ENCODE measurements at places on chromosomes 16 and 17.
A peak's percentile ranks its signal among the peaks of the same experiment; 100 is the strongest.

DNA sequence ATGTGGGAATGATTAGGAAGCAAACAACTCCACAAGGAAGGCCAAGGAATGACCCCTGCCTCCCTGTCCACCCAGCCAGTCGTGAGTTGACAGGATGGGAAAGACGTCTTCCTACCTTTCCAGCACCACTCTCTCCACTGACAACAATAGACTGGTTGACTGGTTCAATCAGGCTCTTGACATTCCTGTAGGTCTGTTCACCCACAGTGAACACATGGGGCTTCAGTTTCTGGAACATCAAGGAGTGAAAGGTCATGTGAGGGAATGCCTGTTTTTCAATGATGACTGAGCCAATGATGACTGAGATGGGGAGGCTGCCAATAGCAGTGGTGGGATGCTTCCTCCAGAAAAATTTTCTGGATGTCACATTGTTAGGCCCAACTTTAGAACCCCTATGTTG lies 9.6 kb downstream of the MYO19 start:
- DNase-seq: no peak

GRCh38 chr16:9518051-9518450 lies 426.6 kb downstream of the HAPSTR1 start:
- no peak for DNase-seq

DNA sequence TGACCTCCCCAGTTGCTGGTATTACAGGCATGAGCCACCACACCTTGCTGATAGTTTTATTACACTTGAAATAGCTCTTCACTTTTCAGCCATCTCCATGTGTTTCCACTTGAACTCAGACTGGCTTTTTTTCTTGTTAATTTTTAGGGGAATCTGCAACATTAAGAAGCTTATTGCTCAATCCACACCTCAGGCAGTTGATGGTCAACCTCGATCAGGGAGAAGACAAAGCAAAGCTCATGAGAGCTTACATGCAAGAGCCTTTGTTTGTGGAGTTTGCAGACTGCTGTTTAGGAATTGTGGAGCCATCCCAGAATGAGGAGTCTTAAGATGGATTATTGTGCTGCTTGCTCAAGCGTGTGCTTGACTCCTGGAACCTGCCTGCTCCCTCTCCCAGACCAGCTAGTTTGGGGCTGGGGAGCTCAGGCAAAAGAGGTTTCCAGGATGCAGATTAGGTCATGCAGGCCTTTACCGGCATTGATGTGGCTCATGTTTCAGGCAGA lies 8.6 kb downstream of the ZNHIT3 start:
- peak; percentile 40 for DNase-seq

GRCh38 chr17:37770631-37771518 lies 26.0 kb upstream of the HNF1B start:
- no peak for DNase-seq

GRCh38 chr17:40914075-40914855 lies 23.2 kb downstream of the KRT23 start:
- DNase-seq: no peak

- no peak for DNase-seq
Observed at GRCh38 chr17:41530062-41531048, 2.2 kb upstream of the KRT19 start.

GRCh38 chr17:13920413-13920812 lies 148.9 kb upstream of the COX10 start:
- no peak for DNase-seq

DNA sequence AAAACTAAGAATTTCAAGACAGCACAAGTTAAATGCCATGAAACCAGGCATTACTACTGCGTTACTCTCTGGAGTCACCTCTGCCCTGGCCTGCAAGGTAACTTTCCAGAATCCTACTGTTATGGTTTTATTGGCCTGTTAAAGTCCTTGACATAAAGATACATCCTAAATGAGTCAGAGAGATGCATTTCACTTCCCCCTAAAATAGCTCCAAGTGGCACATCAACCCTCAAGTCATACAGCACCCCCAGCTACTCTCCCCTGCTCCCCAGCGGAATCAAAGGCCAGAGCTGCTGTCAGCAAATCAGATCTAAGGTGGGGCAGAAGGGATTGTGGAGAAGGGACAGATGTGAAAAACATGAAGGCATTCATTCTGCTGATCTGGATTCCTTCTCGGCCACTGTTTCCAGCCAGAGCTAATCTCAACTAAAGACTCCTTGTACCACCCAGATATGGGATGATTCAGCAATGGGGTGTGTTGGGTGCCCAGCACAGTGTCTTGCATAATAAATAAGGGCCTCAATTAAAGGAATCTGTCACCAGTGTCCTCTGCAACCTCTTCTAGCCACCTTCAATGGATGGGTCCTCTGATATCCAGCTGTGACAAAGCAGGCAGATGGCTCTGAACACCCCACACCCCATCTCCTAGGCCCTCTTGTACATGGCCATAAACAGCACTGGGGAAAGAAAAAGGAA lies 8.5 kb upstream of the CCL1 start:
- DNase-seq: no peak

- no peak for DNase-seq
Observed at GRCh38 chr17:47720754-47721533, 12.1 kb upstream of the TBX21 start.

- DNase-seq: no peak
Observed at GRCh38 chr16:73735954-73736353, 560.7 kb upstream of the PSMD7 start.

- DNase-seq: no peak
Observed at GRCh38 chr16:17817260-17817659, 346.5 kb upstream of the XYLT1 start.

- DNase-seq: no peak
Observed at GRCh38 chr17:61966191-61966590, 38.4 kb upstream of the INTS2 start.

- no peak for DNase-seq
Observed at GRCh38 chr17:71910002-71910401, 210.8 kb upstream of the SOX9 start.

DNA sequence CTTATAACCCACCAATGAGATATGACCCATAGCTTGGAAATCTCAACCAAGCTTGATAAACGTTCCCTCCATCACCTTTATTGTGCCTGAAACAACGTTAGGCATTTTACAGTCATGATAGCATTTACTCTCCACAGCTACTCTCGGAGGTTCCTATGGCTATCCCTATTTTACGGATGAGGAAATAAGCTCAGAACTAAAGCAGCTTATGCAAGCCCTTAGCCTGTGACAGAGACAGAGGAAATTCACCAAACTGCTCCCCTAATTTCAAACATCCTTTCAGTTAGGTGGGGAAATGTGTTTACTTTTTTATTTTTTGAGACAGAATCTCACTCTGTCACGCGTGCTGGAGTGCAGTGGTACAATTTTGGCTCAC lies 18.7 kb downstream of the DCUN1D3 start:
- no peak for DNase-seq

DNA sequence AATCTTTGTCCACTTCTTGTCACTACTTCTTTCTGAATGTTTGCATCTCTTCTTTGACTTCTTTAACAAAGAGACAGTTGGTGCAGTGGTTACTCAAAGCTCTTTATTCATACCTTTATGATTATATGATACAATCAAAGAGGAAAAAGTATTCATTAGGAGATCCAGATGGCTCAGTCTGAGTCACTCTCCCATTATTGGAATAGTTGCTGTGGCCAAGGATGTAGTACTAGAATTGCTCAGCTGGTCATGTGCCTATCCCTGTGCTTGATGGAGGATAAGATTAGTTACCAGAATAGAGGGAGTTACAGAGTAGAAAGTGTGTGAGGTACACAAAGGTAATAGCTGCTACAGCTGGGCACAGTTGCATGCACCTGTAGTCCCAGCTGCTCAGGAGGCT lies 18.3 kb downstream of the BCAS3 start:
- no peak for DNase-seq

DNA sequence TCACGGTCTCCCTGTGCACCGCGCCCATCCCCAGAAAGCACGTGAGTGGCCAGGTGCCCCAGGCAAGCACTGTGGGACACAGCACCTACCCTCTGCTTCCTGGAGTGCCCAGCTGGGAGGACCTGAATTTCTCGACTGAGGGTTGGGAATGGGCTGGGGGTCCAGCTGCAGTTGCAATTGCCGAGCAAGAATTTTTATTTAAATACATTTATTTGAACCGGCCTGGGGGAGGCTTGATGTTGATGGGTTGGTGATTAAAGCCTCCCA lies 6.3 kb downstream of the SLC5A2 start:
- no peak for DNase-seq

DNA sequence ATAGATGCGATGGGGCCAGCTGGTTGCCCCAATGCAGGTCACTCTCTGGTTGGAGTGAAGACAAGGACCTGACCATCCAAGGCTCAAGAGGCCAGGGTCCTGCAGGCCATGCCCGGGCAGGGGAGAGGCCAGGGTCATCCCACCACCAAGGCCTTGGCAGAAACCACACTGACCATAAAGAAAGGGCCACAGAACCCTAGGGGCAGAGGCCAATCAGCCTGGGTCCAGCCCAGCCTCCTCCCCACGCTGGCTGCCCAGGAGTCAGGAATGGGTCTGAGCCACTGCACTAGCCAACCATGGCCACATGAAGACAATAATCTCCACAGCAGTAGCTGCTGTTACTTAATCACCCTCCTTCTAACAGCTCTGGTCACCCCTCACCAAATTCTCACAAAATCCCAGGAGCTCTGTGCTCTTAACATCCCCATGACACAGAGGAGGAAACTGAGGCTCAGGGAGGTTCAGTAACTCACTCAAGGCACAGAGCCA lies 10.2 kb upstream of the BCAR1 start:
- no peak for DNase-seq

GRCh38 chr17:59401725-59402124 lies 70.3 kb downstream of the YPEL2 start:
- DNase-seq: no peak

DNA sequence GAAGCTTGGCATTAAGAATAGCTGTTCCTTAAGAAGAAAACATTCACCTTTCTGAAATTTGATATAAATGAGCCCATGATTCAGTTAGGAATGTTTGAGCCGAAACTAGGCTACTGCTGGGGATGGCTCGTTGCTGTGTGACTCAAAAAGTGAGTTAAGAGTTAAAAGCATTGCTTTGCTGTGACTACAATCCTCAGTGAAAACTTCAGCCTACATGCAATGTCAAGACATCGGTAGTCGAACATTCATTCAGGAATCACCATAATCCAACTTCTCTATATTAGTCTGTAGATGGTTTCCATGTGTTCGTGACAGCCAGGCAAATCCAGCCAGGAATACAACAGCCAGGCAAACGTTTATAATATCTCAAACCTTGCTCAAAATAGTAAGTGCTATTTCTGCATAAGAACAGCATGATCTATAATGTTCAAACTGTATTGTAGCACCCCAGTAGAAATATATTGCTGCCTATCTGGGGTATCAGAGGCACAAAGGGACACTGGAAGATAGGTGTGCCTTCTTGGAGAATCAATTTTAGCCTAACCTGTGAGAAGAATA lies 1225.1 kb downstream of the CDH8 start:
- no peak for DNase-seq

- no peak for DNase-seq
Observed at GRCh38 chr17:56779322-56779721, 54.4 kb downstream of the C17orf67 start.

DNA sequence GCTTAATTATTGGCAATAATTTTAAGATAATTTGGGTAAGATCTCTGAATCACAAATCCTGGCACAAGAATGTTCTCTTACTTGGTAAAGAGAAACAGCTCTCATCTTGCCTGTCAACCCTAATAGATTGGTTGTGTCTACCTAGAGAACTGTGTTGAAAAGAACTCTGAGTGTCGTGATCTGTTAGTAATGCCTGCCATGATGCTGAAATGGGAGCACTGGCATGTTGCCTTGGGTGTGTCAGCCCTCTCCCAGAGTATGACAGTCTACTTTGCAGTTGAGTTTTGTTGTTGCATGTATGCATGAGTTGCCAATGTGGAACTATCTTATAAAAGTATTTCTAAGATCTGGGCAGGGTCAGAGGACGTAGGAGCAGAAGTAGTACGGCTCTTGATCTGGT lies 221.4 kb downstream of the MAF start:
- DNase-seq: no peak

DNA sequence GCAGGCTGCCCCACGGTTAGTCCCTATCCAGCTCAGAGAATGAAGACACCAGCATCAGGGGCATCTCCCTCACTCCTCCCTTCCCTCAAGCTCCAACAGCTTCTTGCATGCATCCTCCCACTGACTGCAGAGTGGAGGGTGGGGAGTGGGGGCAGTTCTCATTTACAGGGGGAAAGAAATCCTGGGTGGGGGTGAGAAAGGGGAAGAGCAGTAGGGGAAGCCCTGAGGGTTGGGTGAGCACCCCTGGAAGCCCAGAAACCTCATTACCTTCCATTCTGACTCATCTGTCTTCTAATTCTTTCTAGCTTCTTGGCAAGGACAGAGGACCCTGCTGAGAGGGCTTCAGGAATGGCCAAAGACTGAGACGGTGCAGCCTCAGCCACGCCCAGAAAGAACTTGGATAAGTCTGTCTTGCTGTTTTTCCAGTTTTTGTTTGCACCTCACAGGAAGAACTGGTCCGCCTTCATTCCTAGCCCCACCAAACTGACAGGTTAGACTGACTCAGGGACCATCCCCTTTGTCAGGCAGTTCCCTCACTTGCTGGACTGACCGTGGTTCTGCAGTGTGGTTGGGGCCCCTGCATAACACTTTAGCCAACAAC lies 52.5 kb upstream of the WSB1 start:
- no peak for DNase-seq

- no peak for DNase-seq
Observed at GRCh38 chr16:27425961-27426360, 24.0 kb downstream of the IL21R start.

GRCh38 chr17:44346064-44346844 lies 1.2 kb downstream of the GRN start:
- no peak for DNase-seq

GRCh38 chr17:47208744-47209488 lies at the start of gene MYL4:
TSS of gene MYL4 (plus strand) at chr17:47209348. CDS start at chr17:47209423, 75 bp downstream.
- no peak for DNase-seq

- DNase-seq: no peak
Observed at GRCh38 chr17:34725008-34725407, 145.6 kb downstream of the TMEM132E start.

- no peak for DNase-seq
Observed at GRCh38 chr17:17729620-17730249, 48.5 kb downstream of the RAI1 start.

GRCh38 chr16:55662644-55663031 lies 6.8 kb downstream of the SLC6A2 start:
- DNase-seq: no peak

- no peak for DNase-seq
Observed at GRCh38 chr16:31410082-31410481, 16.9 kb downstream of the ITGAD start.

GRCh38 chr16:73095142-73095820 lies 47.4 kb upstream of the ZFHX3 start:
- DNase-seq: no peak

- peak; percentile 94 for DNase-seq
Observed at GRCh38 chr17:1783834-1784611, 22.2 kb downstream of the SERPINF1 start.

DNA sequence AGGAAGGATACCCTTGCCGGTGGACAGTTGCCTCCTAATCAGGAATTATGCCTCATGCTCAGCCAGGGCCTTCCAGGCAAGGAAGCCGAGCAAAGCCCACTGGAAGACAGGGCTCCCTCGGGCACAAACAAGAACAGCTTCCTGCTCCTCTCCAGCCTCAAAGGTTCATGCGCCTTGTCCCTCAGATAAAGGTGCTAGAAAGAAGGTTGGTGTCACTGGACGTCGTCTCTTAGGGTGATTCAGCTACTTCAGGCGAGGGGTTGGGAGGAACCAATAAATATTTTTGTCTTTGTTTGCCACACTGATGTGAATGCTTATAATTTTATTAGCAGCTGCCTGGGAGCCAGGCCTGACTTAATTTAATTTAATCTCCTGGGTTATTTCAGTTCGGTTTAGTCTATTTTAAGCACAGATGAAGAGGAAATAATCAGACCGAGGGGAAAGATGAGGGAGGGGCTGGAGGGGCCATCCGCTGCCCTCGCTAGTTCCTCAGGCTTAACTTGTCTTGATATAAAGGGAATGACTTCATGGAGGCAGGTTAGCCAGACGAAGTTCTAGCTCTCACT lies 171.8 kb upstream of the CACNG5 start:
- no peak for DNase-seq
